ENCODE measurements at places on chromosomes 4 and X.

- no peaks in the 10 kb centered on the region for H3K27me3 ChIP-seq
- H3K27ac ChIP-seq, result no peak overlapping the region
- DNase-seq, result no peak
Measured at GRCh38 chr4:11348449-11349088, 80.1 kb downstream of the HS3ST1 start.

DNA sequence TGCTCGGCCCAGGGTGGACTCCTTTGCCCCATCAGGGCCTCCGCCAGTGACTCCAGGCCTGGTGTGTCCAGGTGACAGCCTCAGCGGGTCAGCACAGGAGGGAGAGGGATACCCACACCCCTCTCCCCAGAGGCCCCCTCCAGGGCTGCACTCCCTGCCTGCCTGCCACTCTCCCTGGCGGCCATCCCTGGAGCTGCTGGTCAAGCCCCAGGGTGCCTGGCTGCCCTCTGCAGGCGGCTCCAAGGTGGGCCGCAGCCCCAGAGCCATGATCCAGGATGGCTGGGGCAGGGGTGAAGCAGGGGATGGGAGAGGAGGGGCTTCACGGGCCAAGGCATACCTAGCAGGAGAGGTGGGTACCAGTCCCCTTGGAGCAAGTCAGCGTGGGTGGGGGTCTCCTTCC lies 3.8 kb downstream of the FGFRL1 start:
- no peaks in the 10 kb centered on the region for H3K4me1 ChIP-seq
- H3K4me3 ChIP-seq, result no peak overlapping the region
- no peaks in the 10 kb centered on the region for H3K27me3 ChIP-seq
- no peaks in the 10 kb centered on the region for H3K36me3 ChIP-seq

- H3K4me3 ChIP-seq, result no peak overlapping the region
- H3K4me1 ChIP-seq, result no peaks in the 10 kb centered on the region
- H3K27me3 ChIP-seq, result no peaks in the 10 kb centered on the region
- DNase-seq, result no peak
Measured at GRCh38 chr4:137909529-137910309, 332.4 kb downstream of the SLC7A11 start.

- H3K27me3 ChIP-seq, result peaks cover 8% of the 10 kb centered on the region
- H3K4me1 ChIP-seq, result peaks cover 18% of the 10 kb centered on the region
- no peaks in the 10 kb centered on the region for H3K36me3 ChIP-seq
- no peak for DNase-seq
Measured at GRCh38 chr4:76306882-76307659, 538 bp downstream of the STBD1 start.

DNA sequence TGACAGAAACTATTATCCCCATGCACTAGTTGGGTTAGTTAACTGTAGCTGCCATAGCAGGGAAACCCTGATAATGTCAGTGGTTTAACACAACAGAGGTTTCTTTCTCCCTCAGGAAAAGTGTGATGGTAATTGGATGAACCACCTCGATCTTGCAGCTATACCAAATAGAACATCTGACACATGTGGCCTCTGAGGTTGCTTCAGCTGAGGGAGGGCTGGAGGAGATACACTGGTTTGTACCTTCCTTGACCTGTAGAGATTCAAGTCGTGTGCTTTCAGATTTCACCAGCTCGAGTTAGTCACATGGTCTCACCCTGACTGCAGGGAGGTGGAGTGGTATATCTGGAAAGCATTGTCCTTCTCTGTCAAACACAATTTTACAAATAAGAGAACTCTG lies 147.2 kb upstream of the SFRP2 start:
- DNase-seq, result no peak
- no peaks in the 10 kb centered on the region for H3K4me1 ChIP-seq
- peaks cover 6% of the 10 kb centered on the region for H3K27me3 ChIP-seq
- H3K36me3 ChIP-seq, result no peaks in the 10 kb centered on the region
- no peak overlapping the region for H3K27ac ChIP-seq

GRCh38 chr4:73902038-73902637 lies 32.9 kb downstream of the CXCL1 start:
- no peak for DNase-seq
- no peaks in the 10 kb centered on the region for H3K4me1 ChIP-seq
- H3K27me3 ChIP-seq, result no peaks in the 10 kb centered on the region
- H3K36me3 ChIP-seq, result no peaks in the 10 kb centered on the region
- no peak overlapping the region for H3K27ac ChIP-seq

GRCh38 chr4:94131212-94131611 lies 76.5 kb upstream of the SMARCAD1 start:
- no peak overlapping the region for H3K27ac ChIP-seq
- H3K36me3 ChIP-seq, result no peaks in the 10 kb centered on the region
- no peaks in the 10 kb centered on the region for H3K27me3 ChIP-seq
- H3K4me3 ChIP-seq, result no peak overlapping the region

DNA sequence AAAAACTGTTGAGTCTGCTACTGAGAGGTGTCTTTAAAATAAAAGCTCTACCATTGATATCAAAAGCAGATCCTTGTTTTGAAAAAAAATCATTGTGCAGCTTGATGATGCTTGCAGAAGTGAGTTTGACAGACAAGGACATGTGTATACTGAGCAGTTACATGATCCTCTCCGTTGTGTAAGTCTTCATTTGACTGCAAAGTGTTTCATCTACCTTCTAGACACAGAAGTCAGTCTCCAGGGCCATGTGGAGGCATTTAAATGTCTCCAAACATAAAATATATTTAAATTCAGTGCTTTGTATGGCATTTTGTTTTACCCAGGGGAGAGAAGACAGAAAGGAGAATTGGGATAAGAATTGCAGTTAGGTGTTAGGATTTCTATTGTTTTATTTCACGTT lies 107.8 kb upstream of the MYOZ2 start:
- H3K4me3 ChIP-seq, result no peak overlapping the region
- no peaks in the 10 kb centered on the region for H3K4me1 ChIP-seq
- H3K36me3 ChIP-seq, result no peaks in the 10 kb centered on the region
- H3K27ac ChIP-seq, result no peak overlapping the region

- H3K27ac ChIP-seq, result no peak overlapping the region
- no peak for DNase-seq
- H3K27me3 ChIP-seq, result no peaks in the 10 kb centered on the region
- H3K4me3 ChIP-seq, result no peak overlapping the region
- no peaks in the 10 kb centered on the region for H3K36me3 ChIP-seq
Measured at GRCh38 chr4:176671532-176671931, 121.2 kb downstream of the VEGFC start.

- H3K4me3 ChIP-seq, result no peak overlapping the region
- DNase-seq, result no peak
Measured at GRCh38 chr4:92304606-92305005, 840 bp downstream of the GRID2 start.

DNA sequence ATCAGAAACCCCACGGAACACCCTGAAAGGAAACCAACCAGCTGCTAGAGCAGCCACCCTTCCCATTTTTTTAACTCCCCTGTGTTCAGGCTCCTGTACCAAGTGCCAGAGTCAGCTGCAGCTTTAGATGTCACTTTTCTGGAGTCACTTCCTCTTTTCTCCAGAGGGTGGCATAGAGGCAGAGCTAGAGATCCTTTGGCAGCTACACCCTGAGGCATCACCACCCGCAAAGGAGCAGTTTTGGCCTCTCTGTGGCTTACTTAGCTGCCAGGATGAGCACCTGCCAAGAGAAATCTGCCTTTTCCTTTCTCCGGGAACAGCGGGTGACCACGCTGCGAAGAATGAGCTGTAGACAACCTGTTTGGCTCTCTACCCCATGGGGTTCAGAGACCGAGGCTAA lies 58.0 kb upstream of the CHRDL1 start:
- no peak overlapping the region for H3K4me3 ChIP-seq
- H3K27me3 ChIP-seq, result no peaks in the 10 kb centered on the region
- H3K4me1 ChIP-seq, result no peaks in the 10 kb centered on the region
- DNase-seq, result no peak
- H3K27ac ChIP-seq, result no peak overlapping the region
- H3K36me3 ChIP-seq, result no peaks in the 10 kb centered on the region

GRCh38 chr4:74433043-74433442 lies 11.9 kb upstream of the AREG start:
- H3K27me3 ChIP-seq, result no peaks in the 10 kb centered on the region
- DNase-seq, result no peak
- H3K27ac ChIP-seq, result no peak overlapping the region
- no peak overlapping the region for H3K4me3 ChIP-seq
- no peaks in the 10 kb centered on the region for H3K36me3 ChIP-seq
- no peaks in the 10 kb centered on the region for H3K4me1 ChIP-seq

GRCh38 chr4:95544113-95545103 lies 4.4 kb downstream of the UNC5C start:
- H3K4me1 ChIP-seq, result no peaks in the 10 kb centered on the region
- no peaks in the 10 kb centered on the region for H3K36me3 ChIP-seq
- H3K27ac ChIP-seq, result no peak overlapping the region
- no peak overlapping the region for H3K4me3 ChIP-seq
- DNase-seq, result no peak

DNA sequence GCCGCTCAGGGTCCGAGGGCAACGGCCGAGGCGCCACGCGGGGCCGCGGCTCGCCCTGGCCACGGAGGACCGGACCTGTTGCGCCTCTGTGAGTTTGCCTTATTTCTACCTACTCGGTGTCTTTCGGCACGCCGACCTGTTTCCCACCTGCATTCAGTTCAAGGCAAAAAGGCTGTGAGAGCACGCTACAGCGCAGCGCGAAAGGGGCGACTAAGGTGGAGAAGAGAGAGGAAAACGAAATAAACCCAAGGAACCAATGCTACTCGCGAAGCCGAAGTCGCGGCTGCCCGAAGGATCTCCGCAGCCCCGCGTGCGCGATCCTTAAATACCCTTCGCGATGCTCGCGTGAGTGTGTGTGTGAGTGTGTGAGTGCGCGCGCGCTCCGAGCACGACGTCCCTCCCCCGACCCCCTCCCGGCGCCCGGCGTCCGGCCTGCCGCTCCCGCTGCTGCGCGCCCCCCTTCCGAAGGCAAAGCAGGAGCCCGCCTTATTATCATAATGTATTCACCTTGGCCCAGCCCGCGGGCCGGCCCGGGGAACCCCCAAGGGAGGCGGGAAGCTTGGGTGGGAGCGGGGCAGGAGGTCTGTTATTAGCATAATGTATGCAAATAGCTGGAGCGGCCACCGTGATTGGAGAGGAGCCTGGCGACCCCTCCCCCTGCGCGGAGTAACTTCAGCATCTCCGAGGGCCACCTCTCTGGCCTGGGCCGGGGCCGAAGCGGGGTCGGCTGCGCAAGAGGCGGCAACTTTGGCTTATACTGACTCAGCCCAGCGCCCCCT lies at the start of gene COL25A1:
TSS of gene COL25A1 (minus strand) at position 298 of the 779 bp plus-strand sequence.
- H3K36me3 ChIP-seq, result no peaks in the 10 kb centered on the region
- peaks cover 6% of the 10 kb centered on the region for H3K4me1 ChIP-seq
- H3K27ac ChIP-seq, result no peak within 1 kb of the TSS
- DNase-seq, result peak; percentile 36
- H3K4me3 ChIP-seq, result peak within 1 kb of the TSS; percentile 50
- no peaks in the 10 kb centered on the region for H3K27me3 ChIP-seq

GRCh38 chr4:48021100-48021499 lies 4.5 kb downstream of the NIPAL1 start:
- no peak for DNase-seq
- no peaks in the 10 kb centered on the region for H3K36me3 ChIP-seq
- H3K4me3 ChIP-seq, result no peak overlapping the region
- peaks cover 6% of the 10 kb centered on the region for H3K4me1 ChIP-seq

- no peak overlapping the region for H3K27ac ChIP-seq
- peaks cover 93% of the 10 kb centered on the region for H3K27me3 ChIP-seq
- no peaks in the 10 kb centered on the region for H3K36me3 ChIP-seq
Measured at GRCh38 chr4:3483471-3483921, 20.4 kb downstream of the DOK7 start.

DNA sequence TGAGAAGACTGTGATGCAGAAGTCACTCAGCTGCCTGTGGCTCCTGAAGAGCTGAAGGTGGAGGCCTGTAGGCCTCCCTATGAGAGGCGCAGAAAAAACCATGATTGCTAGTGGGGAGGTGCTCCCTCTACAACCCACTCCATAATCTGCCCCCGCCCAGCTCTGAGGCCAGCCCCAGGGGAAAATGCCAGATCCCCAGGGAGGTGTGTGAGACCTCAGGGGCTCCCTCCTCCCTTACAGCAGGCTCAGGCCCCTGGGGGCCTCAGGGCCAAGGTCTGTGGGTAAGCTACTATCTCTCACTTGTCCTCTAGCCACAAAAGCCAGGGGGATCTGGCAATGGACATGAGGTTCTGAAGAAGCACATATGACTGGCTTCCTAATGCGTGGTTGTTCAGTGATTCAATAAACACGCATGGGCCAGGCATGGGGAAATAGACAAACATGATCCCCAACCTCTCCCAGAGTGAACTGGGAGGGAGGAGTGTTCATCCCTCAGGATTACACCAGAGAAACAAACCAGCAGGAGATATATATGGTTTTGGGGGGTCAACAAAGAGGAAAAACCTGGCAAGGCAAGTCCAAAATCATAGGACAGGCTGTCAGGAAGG lies 51.0 kb upstream of the MTM1 start:
- no peaks in the 10 kb centered on the region for H3K36me3 ChIP-seq
- no peak for DNase-seq
- no peak overlapping the region for H3K27ac ChIP-seq
- no peak overlapping the region for H3K4me3 ChIP-seq
- H3K4me1 ChIP-seq, result no peaks in the 10 kb centered on the region
- H3K27me3 ChIP-seq, result peaks cover 5% of the 10 kb centered on the region

DNA sequence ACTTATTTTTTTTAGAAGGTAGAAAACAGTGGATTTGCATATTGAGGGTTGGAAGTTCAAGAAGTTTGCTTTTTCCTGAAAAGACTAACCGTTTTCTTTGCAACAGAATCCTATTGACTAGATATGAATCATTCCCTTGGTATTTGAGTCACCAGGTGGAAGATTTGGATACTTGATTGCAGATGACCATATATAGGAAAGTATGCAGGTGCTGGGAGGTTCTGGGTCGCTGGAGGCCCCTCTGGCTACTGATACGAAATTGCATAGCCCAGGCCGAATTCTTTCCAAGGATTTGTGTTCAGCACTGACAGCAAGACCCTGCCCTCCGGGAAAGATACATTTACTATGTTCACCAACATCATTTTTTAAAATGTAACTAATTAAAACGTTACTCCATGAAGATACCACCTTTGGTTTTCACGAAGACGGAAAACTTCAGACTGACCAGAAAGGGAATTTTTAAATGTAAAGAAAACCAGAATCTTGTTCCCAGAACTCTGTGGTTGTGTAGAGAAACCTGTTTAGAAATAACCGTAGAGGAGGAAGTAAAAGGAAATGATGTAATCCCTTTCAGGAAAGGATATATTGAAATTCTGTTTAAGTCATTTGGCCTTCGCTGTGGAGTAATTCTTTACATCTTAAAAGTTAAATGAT lies 946 bp downstream of the ANXA3 start:
- no peak overlapping the region for H3K4me3 ChIP-seq
- peaks cover 13% of the 10 kb centered on the region for H3K27me3 ChIP-seq
- DNase-seq, result no peak
- peaks cover 9% of the 10 kb centered on the region for H3K4me1 ChIP-seq
- H3K36me3 ChIP-seq, result no peaks in the 10 kb centered on the region
- no peak overlapping the region for H3K27ac ChIP-seq

GRCh38 chr4:141761926-141762325 lies 125.5 kb downstream of the IL15 start:
- H3K27me3 ChIP-seq, result no peaks in the 10 kb centered on the region
- no peak for DNase-seq
- no peak overlapping the region for H3K27ac ChIP-seq
- H3K36me3 ChIP-seq, result no peaks in the 10 kb centered on the region
- H3K4me1 ChIP-seq, result no peaks in the 10 kb centered on the region

GRCh38 chr4:154822775-154823174 lies 41.7 kb downstream of the RBM46 start:
- H3K27me3 ChIP-seq, result no peaks in the 10 kb centered on the region
- no peak for DNase-seq
- no peaks in the 10 kb centered on the region for H3K4me1 ChIP-seq
- H3K4me3 ChIP-seq, result no peak overlapping the region
- no peak overlapping the region for H3K27ac ChIP-seq
- no peaks in the 10 kb centered on the region for H3K36me3 ChIP-seq

Measured in T-cell (primary cell).